ENCODE measurements at places on chromosomes 7 and 10.

GRCh38 chr10:132632851-132633684 lies 95.5 kb downstream of the INPP5A start:
- DNase-seq, result no peak

GRCh38 chr10:29479981-29480954 lies 154.5 kb downstream of the SVIL start:
- DNase-seq, result no peak

GRCh38 chr7:155568842-155569494 lies 22.6 kb upstream of the CNPY1 start:
- no peak for DNase-seq

DNA sequence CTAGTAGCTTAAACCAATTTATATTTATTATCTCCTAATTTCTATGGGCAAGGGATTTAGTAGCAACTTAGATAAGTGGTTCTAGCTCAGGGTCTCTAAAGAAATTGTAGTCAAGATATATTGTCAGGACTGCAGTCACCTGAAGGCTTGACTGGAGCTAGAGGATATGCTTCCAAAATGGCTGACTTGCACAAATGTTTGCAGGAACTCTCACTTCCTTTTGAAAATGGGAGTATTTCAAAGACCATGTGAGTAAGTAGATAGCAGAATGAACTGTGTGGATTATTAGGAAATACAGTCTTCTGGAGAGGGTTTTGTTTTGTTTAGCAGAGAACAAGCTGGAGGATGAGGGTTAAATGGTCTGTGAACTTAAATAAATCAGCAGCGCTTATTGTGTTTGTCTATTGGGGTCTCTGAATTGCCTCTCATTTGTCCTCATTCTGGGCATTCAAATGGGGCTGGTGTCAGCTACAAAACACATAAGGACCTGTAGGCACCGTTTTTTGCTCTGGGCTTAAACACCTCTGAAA lies 524.6 kb downstream of the LRMDA start:
- DNase-seq, result no peak

DNA sequence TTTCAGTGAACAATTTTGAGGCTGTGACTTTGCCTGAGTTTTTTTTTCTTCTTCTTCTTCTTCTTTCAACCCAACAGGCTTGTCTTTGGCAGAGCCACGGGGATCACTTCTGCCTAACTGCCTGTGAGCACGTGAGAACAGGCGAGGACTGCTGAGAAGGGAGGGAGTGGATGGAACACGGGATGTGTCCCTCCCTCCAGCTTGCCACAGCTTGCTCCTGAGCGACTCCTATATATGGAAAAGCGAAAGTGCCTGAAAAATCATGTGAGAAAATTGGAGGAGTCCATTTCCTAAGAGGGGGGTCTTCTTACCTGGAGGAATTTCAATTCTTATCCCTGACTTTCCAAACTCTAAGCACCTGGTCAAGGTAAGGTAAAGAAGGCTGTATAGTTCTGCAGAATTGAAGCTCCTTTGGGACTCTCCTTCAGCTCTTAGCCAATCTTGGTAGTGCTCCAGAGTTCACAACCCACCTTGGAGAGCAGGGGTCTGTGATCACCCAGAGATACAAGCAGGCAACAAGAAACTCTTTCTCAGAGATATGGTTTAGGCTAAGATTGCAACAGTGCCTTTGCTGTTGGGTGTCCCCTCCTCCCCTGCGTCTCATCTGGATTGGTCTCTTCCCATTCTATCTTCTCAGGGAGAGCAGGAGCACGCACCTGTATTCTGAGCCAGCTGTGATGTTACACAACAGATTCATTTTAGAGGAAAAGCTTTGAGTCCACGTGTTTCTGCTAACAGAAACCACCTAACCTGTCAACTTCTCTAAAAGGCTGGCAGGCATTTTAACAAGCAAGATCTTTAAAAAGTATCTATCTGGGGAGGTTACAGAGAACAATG lies at the start of gene MAT1A:
MAT1A (minus strand) TSS at position 208 of the 837 bp plus-strand sequence. CDS start 235 bp downstream, outside the sequence.
- no peak for DNase-seq

DNA sequence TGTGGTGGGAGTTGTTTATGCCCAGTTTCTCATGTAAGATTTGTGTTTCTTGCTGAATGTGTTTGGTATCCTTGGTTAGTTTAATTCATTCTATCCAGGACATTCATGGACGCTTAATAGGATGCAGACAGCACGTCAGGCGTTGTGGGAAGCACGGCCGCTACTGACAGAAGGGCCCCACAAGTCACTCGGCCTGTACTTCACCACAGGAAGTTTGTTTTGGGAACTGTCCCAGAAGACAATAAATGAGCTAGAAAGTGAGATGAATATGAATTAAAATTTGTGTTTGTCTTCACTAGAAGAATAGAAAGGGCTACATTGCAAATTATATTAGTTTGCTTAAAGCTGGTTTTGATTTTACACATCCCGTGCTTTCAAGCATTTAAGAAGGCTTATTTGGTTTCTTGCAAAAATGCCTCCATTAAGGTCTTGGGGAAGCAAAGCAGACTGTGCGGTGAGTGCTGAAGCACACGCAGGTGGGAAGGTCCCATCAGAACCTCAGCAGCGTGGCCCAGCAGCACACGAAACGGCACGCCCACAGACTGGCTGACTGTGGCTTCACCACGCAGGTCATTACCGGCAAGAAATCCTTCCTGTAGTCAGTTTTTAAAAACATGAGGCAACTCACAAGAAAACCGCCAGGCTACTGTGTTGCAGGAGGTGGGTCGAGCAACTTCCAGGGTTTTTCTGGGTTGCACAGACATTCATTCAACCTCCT lies 74.1 kb downstream of the VIPR2 start:
- DNase-seq, result no peak

GRCh38 chr7:24967696-24968095 lies 12.3 kb downstream of the OSBPL3 start:
- no peak for DNase-seq

- no peak for DNase-seq
Observed at GRCh38 chr10:69107176-69107490, 16.8 kb upstream of the VPS26A start.

GRCh38 chr10:33939410-33939809 lies 604.9 kb upstream of the NRP1 start:
- DNase-seq, result no peak

DNA sequence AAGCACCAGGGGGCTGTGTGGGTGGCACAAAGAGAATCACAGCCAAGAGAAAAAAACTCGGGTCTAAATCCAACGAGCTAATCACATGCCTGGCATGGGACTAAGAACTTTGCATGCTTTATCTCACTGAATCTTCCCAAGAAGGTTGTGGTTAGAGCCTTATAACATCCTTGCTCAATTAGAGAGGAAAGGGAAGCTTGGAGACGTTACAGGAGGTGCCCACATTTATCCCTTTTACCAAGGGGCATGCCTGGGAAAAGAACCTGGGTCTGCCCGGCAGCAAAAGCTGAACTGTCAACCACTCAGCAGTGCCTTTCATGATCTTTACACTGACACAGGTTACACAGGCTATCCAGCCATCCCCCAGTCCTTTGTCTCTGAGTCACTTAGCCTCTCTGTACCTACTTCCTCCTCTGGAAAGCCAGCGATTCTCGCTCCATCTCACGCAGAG lies 190.1 kb downstream of the PRPF18 start:
- no peak for DNase-seq

All from NCI-H524 (cell line).